Activated B cell treated with CpG ODN at 0.5 μM for 24 hours (primary cell): ENCODE measurements at places on chromosomes 16 and 17.

GRCh38 chr17:8151641-8152111 lies 528 bp downstream of the PER1 start:
- DNase-seq = peak; percentile 38

- DNase-seq = no peak
These were observed 9.2 kb downstream of the PIMREG start for GRCh38 chr17:6453279-6454024.

- DNase-seq = no peak
These were observed 15.5 kb downstream of the HIC1 start for GRCh38 chr17:2070241-2071023.

GRCh38 chr17:27993723-27994310 lies 48.7 kb upstream of the NLK start:
- no peak for DNase-seq

DNA sequence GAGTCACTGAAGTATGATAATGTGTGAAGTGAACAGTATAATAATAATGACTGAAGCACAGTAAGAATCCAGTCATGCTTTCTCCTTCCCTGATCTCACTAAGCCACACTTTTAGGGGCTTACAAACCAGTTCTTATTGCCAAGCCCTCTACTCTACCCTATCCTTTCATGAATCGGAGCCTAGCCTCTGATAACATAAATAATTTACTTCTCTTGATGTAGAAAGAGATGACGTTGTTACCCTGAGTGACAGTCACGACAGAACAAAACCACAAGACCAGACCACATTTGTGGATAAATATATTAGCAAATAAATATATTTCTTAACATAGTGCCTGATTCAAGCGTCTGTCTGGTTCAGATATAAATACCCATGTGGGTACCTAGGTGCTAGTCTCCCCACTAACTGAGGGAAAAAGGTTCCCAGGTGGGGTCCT lies 1.4 kb upstream of the SUPT4H1 start:
- DNase-seq = no peak

DNA sequence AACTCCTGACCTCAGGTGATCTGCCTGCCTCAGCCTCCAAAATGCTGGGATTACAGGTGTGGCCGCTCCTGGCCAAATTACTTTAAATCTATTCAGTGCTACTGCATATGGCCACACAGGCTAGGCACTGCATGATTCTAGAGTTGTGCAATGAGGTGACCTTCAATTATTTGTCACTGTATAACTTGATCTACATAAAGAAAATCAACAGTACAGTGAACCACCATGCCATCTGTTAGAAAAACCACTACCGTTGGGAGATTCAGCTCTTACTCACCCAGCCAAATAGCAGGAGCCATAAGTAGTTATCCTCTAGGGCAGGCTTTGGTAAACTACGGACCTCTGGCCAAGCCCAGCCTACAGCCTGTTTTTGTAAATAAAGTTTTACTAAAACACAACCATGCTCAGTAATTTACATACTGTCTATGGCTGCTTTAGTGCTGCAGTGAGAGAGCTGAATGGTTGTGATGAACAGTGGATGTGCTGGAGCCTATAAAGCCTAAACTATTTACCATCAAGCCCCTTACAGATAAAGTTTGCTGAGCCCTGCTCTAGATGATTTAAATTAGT lies 40.7 kb upstream of the TANC2 start:
- DNase-seq = no peak

DNA sequence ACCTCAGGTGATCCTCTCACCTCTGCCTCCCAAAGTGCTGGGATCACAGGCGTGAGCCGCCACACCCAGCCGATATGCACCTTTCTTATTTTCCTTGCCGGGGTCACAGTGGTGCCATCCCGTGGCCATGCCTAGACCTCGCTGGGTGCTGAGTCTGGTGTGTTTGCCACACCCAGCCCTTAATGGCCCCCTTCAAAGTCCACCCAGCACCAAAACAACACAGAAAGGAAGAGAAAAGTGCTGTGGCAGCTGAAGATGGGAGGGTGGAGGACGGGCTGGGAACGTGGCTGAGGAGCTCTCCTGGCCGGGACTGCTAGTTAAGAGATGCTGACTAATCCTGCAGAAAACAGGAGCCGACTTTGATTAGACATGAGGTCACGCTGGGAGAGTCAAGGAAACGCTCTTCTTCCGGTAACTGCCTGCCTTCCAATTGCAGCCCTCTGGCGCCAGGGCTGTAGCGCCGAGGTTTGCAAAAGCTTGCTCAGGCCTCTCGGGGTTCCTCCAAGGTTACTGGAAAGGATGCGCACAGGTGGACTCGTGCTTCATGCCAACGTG lies 10.9 kb downstream of the SLC43A2 start:
- DNase-seq = no peak

- no peak for DNase-seq
These were observed 198.8 kb upstream of the CACNG5 start for GRCh38 chr17:66636111-66636510.

DNA sequence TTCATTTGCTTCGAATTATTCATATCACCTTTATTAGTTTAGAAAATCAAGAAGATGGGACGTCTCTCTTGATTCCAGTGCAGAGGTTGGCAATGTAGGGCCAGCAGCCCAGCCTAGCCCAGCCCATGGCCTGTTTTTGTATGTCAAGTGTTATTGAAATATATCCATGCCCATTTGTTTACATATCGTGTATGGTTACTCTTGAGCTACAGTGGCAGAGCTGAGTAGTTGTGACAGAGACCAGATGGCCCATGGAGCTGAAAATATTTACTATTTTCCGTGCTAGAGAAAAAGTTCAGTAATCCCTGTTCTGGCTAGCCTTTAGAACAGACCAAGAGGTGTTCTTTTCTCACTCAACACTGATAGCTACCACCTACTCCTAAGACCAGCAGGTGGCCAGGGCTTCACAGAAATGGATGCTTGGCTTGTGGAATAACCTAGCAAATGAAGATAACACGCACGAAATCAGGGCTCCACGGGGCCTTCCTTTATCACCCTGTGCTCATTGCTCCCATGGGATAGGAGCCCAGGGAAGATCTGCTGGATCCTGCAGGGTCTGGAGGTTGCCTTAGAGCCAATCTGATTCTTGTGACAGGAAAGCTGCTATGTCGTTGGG lies 123.2 kb upstream of the ANKFN1 start:
- no peak for DNase-seq

GRCh38 chr17:42131981-42132432 lies 9.4 kb downstream of the HSPB9 start:
- DNase-seq = no peak

GRCh38 chr17:78991017-78991738 lies 11.5 kb upstream of the LGALS3BP start:
- no peak for DNase-seq

DNA sequence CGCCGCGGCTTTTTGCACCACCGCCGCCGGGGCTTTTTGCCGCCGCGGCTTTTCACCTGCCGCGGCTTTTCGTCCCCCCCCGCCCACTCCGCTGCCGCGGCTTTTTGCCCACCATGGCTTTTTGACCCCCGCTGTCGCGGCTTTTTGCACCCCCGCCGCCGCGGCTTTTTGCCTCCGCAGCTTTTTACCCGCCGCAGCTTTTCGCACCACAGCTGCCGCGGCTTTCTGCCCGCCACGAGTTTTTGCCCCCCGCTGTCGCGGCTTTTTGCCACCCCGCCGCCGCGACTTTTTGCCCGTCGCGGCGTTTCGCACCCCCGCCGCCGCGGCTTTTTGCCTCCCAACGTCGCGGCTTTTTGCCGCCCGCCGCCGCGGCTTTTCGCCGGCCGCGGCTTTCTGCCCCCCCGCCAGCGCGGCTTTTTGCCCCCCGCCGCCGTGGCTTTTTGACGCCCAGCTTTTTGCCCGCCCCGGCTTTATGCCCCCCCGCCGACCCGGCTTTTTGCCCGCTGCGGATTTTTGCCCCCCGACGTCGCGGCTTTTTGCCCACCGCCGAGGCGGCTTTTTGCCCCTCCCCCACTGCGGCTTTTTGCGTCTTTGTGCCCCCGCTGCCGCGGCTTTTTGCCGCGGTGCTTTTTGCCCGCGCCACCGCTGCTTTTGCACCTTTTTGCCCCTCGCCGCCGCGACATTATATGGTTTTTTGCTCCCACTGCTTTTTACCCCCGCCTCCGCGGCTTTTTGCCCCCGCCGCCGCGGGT lies 1343.6 kb downstream of the TP53TG3F start:
- no peak for DNase-seq

DNA sequence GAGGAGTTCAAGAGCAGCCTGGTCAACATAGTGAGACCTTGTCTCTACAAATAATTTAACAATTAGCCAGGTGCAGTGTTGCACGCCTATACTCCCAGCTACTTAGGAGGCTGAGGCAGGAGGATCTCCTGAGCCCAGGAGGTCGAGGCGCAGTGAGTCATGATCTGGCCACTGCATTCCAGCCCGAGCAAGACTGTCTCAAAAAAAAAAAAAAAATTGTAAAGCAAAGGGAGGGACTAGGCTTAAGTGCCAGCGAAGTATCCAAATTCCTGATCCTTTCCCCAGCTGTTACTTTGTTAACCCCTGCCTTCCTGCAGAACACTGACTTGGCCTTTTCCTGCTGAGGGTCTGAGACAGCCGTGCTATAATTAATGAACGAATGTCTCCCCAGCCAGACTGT lies 2.7 kb downstream of the GDPD3 start:
- no peak for DNase-seq

- no peak for DNase-seq
These were observed 112.8 kb upstream of the PSMD7 start for GRCh38 chr16:74183601-74184360.

DNA sequence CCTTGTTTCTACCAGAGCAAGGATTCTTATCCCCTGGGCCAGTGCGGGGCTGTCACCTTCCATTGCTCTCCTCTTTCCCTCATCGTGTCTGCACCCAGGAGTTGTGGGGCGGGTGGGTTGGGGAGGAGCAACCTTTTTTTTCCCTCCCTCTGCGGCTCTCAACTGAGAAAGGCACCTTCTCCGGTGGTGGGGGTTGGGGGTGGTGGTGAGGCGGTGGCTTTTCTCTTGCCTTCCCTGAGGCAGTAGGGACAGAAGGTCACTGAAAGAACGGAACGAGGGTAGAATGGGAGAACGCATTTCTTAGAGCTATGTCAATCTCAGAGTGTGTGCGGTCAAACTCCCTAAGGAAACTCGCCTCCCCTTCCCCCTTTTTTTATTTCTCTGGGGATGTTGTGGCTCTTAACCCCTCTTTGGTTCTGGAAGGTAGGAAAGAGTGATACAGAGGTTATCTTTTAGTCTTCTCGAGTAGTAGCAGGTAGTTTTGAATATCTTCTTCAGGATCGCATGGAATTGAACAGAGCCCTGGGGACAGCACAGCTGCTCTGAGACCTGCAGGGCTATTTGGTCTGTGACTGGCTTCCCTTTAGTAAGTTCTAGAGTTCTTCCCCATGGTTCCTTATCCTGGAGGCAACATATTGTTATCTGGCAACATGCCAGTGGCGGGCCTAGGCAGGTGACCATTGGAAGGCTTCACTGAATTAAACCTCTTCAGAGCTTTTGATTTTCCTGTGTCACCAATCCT lies 994 bp downstream of the CLTC start:
- no peak for DNase-seq

DNA sequence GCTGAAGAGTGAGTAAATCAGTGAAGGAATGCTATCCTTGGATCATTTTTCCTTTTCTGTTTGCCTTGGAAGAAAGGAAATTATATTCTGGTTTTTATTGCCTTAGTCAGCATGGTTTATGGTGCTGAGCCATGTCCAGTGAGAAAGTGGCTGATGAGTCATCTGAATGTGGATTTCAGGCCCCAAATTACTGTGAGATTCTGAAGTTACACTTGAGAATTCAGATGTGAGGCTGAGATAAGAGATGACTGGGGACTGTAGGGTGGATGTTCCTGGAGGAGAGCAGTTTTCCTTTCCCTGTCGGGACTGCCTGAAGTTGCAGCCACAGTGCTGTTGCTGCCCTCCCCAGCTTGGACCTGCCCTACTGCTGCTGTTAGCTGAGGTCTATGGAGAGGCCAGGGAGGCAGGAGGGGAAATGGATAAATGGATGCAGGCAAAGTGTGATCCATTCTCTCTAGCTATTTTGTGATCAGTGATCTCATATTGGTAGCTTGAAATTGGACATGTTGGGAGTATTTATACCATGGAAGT lies 4.2 kb upstream of the MAP3K14 start:
- no peak for DNase-seq

DNA sequence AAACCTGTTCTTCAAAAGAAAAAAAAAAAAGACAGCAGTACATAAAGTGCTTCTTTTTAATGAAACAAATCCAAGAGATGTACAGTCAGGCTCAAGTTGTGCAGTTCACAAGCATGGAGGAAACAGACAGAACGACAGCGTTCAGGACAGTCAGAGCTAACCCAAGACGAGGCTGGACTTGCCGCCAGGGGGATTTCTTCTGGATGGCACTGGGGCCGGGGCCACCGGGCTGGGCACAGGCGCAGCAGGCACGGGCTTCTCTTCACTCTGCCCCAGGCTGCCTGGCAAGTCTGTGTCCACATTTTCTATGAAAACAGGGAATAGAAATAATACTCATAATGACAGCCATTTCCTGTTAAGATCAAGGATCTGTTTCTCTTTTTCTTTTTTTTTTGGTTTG lies 4.4 kb upstream of the NT5C start:
- DNase-seq = no peak

GRCh38 chr16:47493381-47494337 lies 32.5 kb downstream of the PHKB start:
- no peak for DNase-seq

- no peak for DNase-seq
These were observed 105.3 kb downstream of the FOXL1 start for GRCh38 chr16:86683441-86684194.

DNA sequence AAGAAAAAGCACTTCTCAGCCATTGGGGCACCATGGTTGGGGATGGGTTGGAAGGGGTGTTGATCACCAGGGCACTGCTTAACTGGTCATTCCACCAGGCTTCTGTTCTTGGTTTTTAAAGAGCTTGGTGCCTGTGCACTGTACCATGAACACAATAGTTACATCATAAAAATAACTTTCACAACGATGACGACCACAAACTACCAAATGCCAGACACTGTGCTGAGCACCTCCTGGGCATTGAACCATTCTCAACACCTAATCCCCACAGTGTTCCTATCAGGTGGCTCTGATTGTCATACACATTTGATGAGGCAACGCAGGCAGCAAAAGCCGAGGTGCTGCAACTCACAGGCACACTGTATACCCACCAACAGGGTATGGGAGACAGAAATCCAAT lies 208.0 kb downstream of the FOXL1 start:
- no peak for DNase-seq

- DNase-seq = no peak
These were observed 71.8 kb downstream of the ZNF18 start for GRCh38 chr17:11925262-11926021.
